ENCODE measurements at places on chromosomes 6 and 20.

DNA sequence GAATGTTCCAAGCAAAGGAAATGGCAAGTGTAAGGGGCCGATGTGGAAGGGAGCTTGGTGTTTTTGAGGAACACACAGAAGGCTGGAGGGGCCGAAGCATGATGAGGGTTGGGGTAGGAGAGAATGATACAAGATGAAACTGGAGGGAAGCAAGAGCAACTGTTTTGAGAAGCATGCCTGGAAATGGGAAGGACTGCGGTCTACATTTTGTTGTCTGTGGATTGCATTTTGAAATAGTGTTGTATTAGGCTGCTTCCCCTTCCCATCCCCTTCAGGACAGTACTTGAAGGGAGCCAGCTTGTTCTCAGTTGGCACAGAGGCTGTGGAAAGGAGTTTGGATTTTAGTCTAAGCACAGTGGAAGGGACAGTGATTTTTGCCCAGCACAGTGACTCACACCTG lies 2.2 kb downstream of the TM9SF4 start:
- DNase-seq, result no peak
- peaks cover 36% of the 10 kb centered on the region for H3K36me3 ChIP-seq
- H3K27me3 ChIP-seq, result no peaks in the 10 kb centered on the region
- peaks cover 38% of the 10 kb centered on the region for H3K4me1 ChIP-seq
- peak overlapping the region; percentile 29 for H3K27ac ChIP-seq
- H3K4me3 ChIP-seq, result peak overlapping the region; percentile 76

GRCh38 chr20:11447371-11448100 lies 470.2 kb upstream of the BTBD3 start:
- H3K4me1 ChIP-seq, result peaks cover 7% of the 10 kb centered on the region
- H3K27ac ChIP-seq, result no peak overlapping the region
- H3K27me3 ChIP-seq, result no peaks in the 10 kb centered on the region
- H3K4me3 ChIP-seq, result no peak overlapping the region
- DNase-seq, result no peak
- H3K36me3 ChIP-seq, result no peaks in the 10 kb centered on the region

DNA sequence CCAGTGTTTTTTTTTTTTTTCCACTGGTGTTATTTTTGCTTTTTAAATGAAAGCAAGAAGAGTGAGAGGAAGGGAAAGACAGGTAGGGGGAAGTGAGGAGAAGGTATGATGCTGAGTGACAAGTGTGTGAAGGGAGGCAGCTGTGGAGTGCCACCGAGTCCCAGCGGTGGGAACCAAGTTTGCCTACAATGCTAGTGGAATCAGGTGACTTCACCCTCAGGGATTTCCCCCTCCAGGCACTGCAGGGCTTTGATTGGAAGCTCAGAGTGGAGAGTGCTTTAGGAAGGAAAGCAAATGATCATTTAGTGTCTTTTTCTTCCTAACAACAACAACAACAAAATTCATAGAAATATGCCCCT lies 120.5 kb upstream of the ENPP5 start:
- no peak for DNase-seq
- no peaks in the 10 kb centered on the region for H3K4me1 ChIP-seq
- no peak overlapping the region for H3K27ac ChIP-seq
- no peaks in the 10 kb centered on the region for H3K36me3 ChIP-seq
- peaks cover 23% of the 10 kb centered on the region for H3K27me3 ChIP-seq

GRCh38 chr6:89509777-89510281 lies 76.9 kb downstream of the ANKRD6 start:
- no peak overlapping the region for H3K27ac ChIP-seq
- DNase-seq, result peak; percentile 20
- H3K4me1 ChIP-seq, result no peaks in the 10 kb centered on the region
- no peaks in the 10 kb centered on the region for H3K36me3 ChIP-seq

DNA sequence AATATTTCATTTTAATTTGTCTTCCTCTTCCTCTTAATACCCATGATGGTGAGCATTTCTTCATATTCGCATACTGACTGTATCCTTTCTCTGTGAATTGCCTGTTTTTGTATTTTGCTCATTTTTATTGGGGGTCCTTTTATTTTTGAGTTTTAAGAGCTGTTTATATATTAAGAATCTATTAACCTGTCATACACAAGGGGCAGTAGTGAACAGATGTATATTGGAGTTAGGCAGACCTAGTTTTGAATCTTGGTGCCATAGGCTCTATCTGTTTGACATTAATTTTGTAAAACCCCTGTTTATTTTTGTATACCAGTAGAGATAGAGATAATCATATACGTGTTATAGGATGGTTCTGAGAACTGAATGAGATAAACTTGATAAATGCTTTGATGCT lies 3.1 kb upstream of the WFDC5 start:
- peaks cover 26% of the 10 kb centered on the region for H3K27me3 ChIP-seq
- DNase-seq, result no peak
- no peaks in the 10 kb centered on the region for H3K36me3 ChIP-seq
- no peaks in the 10 kb centered on the region for H3K4me1 ChIP-seq
- no peak overlapping the region for H3K4me3 ChIP-seq

GRCh38 chr6:138307816-138308730 lies 69.6 kb upstream of the SMIM28 start:
- H3K36me3 ChIP-seq, result no peaks in the 10 kb centered on the region
- H3K4me1 ChIP-seq, result no peaks in the 10 kb centered on the region
- H3K4me3 ChIP-seq, result no peak overlapping the region
- H3K27ac ChIP-seq, result no peak overlapping the region
- DNase-seq, result peak; percentile 16

DNA sequence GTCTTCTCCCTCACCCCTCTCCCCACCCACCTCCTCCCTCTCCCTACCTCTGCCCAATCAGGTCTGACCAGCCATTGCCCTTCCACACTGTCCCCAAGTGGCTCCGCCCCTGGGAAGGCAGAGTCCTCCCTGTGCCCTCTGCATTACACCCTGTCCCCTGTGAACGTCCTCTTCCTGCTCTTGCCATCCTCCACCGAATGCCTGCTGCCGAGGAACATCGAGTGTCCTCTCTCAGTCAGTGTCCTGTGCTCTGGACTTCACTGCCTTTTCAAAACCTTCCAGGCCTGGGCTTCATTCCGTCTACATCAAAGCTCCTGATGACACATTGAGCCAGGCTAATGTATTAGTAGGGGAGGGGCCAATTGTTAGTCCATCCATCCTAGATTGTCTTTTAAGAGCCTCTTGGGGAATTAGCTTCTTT lies 3.3 kb upstream of the PACSIN1 start:
- no peak overlapping the region for H3K4me3 ChIP-seq
- DNase-seq, result peak; percentile 36
- peaks cover 6% of the 10 kb centered on the region for H3K36me3 ChIP-seq
- no peak overlapping the region for H3K27ac ChIP-seq

GRCh38 chr6:138037009-138037504 lies 70.2 kb downstream of the PERP start:
- peaks cover 32% of the 10 kb centered on the region for H3K4me1 ChIP-seq
- peaks cover 6% of the 10 kb centered on the region for H3K36me3 ChIP-seq
- no peaks in the 10 kb centered on the region for H3K27me3 ChIP-seq
- no peak for DNase-seq
- H3K4me3 ChIP-seq, result no peak overlapping the region

DNA sequence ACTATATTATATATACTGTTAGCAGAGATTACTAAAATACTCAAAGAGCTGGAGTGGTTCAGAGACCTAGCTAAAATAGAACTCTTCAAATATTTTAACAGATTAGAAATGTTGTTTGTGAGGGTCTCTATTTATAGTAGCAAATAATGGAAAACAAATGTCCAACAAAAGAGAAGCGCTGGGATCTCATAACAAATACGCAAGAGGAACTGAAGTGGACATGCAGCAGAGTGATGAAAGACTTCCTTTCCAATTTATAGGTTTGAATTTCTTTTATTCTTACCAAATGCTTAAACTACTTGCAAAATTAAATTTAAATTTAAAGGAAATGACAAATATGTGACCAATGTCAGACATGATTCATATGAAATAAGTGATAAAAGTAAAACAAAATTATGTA lies 49.9 kb downstream of the PIGU start:
- peaks cover 23% of the 10 kb centered on the region for H3K36me3 ChIP-seq
- H3K4me3 ChIP-seq, result no peak overlapping the region
- peaks cover under 1% of the 10 kb centered on the region for H3K4me1 ChIP-seq
- H3K27ac ChIP-seq, result no peak overlapping the region

GRCh38 chr6:43992783-43993644 lies 134.2 kb downstream of the MRPL14 start:
- H3K27me3 ChIP-seq, result no peaks in the 10 kb centered on the region
- H3K27ac ChIP-seq, result no peak overlapping the region
- H3K36me3 ChIP-seq, result peaks cover 7% of the 10 kb centered on the region
- DNase-seq, result no peak
- peaks cover 9% of the 10 kb centered on the region for H3K4me1 ChIP-seq

GRCh38 chr6:28707387-28708282 lies 182.0 kb downstream of the GPX5 start:
- H3K36me3 ChIP-seq, result no peaks in the 10 kb centered on the region
- H3K27ac ChIP-seq, result no peak overlapping the region
- no peak for DNase-seq
- no peak overlapping the region for H3K4me3 ChIP-seq

DNA sequence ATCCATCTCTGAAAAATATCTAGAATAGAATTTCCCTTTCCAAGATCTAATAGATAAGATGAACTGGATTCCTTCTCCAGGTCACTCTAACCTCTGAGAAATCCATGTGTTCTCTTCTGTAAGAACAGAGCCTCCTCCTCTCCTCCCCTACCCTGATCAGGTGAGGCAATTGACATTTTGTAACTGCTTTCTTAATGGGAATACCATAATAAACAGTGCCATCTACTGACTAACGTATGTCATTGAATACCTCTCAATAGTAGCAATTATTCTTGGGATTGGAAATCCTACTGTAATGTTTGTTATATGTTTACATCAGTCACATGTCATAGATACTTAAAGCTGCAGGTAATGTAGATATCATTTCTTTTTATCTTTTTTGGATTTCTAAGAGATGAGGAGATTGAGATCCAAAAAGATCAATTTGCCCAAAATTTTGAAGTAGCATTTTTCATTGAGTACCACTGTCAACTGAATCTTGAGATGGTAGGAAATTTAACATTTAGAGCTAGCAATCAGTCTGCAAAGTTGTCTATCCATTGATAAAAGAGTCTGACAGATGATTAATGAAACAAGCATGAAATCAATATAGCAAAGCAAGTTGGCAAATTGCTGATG lies 365.8 kb upstream of the HSF2 start:
- no peaks in the 10 kb centered on the region for H3K36me3 ChIP-seq
- no peak overlapping the region for H3K27ac ChIP-seq
- DNase-seq, result peak; percentile 69
- peaks cover 14% of the 10 kb centered on the region for H3K4me1 ChIP-seq
- H3K27me3 ChIP-seq, result no peaks in the 10 kb centered on the region
- H3K4me3 ChIP-seq, result no peak overlapping the region

GRCh38 chr6:31010393-31011060 lies at the start of gene MUC22:
MUC22 (plus strand) TSS chr6:31010474; CDS start chr6:31010707, 233 bp downstream.
- H3K4me1 ChIP-seq, result peaks cover 40% of the 10 kb centered on the region
- H3K27ac ChIP-seq, result peak within 1 kb of the TSS; percentile 55
- peak; percentile 41 for DNase-seq
- no peaks in the 10 kb centered on the region for H3K36me3 ChIP-seq
- no peak within 1 kb of the TSS for H3K4me3 ChIP-seq

- no peak for DNase-seq
- peaks cover 36% of the 10 kb centered on the region for H3K27me3 ChIP-seq
- H3K4me1 ChIP-seq, result no peaks in the 10 kb centered on the region
Measured at GRCh38 chr6:95404777-95405176, 172.6 kb upstream of the MANEA start.

- H3K4me3 ChIP-seq, result peak overlapping the region; percentile 98
- H3K27me3 ChIP-seq, result no peaks in the 10 kb centered on the region
- no peak overlapping the region for H3K27ac ChIP-seq
- peaks cover 5% of the 10 kb centered on the region for H3K4me1 ChIP-seq
Measured at GRCh38 chr6:7540595-7540994, 876 bp upstream of the DSP start.

DNA sequence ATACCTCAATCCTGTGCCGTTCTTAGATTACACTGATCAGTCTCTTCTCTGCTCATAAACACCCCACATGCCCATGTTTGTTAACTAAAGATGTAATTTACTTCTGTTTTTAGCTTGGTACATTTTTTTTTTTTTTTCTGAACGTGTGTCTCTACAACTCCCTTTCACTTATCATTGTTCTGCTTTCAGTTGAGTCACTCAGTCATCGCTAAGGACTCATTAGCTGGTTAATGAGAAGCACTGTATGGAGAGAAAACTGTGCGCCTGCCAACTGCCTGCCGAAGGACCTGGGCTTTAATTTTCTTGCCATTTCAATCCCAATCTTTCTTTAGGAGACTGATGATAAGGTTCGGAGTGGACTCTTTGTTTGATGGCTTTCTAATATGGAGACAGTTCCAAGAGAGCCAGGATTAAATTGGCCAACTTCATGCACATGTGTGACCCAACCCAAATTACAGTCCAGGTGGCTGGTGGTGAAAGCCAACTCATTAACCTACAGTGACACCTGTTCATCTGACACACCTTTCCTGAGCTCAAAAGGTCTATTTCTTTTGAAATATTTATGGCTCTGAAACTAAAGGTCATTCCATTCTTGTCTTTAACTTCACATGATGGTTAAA lies 334.1 kb downstream of the BCKDHB start:
- H3K4me1 ChIP-seq, result peaks cover 20% of the 10 kb centered on the region
- H3K27ac ChIP-seq, result peak overlapping the region; percentile 91
- H3K27me3 ChIP-seq, result no peaks in the 10 kb centered on the region
- H3K36me3 ChIP-seq, result no peaks in the 10 kb centered on the region
- DNase-seq, result no peak

Measured in MCF 10A (cell line).